ENCODE measurements at places on chromosomes 3 and 15.

DNA sequence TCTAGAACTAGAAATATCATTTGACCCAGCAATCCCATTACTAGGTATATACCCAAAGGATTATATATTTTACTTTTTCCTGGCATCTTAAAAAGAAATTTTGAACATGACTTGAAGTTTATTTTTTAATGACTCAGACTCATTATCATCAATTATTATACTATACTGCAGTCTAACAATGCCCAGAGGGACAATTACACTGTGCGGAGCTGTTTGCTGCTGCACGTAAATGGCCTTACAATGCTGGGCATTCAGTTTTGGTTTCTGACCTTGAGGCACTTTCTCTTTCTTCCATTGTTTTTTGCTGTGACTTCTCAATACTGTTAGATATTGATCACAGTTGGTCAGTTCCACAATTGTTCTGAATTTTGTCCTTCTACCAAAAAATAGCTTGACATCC is 128.8 kb downstream of the GBE1 start:
- DNase-seq = no peak

- no peak for DNase-seq
These were observed 119.3 kb upstream of the SLC24A5 start for GRCh38 chr15:48001393-48002039.

DNA sequence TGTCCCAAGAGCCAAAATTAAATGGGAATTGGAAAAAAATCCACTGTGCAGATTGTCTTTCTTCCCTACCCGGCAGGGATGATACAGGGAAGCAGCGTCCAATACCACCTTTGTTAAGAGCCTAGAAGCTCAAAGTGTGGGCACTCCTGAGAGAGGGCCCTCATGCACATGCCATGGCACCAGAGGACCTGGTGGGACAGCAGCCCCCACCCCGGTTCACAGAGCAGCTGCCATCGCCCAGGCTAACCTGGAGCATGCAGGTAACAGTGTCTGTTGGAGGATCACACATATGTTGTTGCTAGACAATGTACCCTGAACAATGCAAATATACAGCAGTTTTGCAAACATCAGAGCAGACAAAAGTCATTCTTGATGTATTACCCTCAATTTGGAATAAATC is 206.5 kb downstream of the TJP1 start:
- DNase-seq = no peak

- DNase-seq = no peak
These were observed 328.5 kb upstream of the TLE3 start for GRCh38 chr15:70426096-70426821.
